GM23248 (cell line): ENCODE measurements at places on chromosomes 6 and 20. TPM values are rescaled to one million over a fixed set of nuclear protein-coding genes. Genes with fewer than 3 reads are reported as not detected.

KCNB1 gene
- total RNA-seq: 0.11 TPM in 1 of 2 replicates, not detected in the other

- no peak overlapping the region for H3K27ac ChIP-seq
- H3K36me3 ChIP-seq: no peaks in the 10 kb centered on the region
- peaks cover 27% of the 10 kb centered on the region for H3K4me1 ChIP-seq
- DNase-seq: no peak
Measured at GRCh38 chr6:84653027-84653551, 111.3 kb downstream of the TBX18 start.

GRCh38 chr20:47221036-47221625, 135.4 kb downstream of the ZMYND8 start:
- no peak for DNase-seq
- no peak overlapping the region for H3K27ac ChIP-seq
- no peaks in the 10 kb centered on the region for H3K27me3 ChIP-seq
- H3K36me3 ChIP-seq: peaks cover 13% of the 10 kb centered on the region

HSPA12B gene
- not detected in 2 replicates for total RNA-seq

- H3K4me3 ChIP-seq: no peak overlapping the region
- H3K27me3 ChIP-seq: no peaks in the 10 kb centered on the region
- peaks cover 13% of the 10 kb centered on the region for H3K4me1 ChIP-seq
- no peak for DNase-seq
Measured at GRCh38 chr20:20489054-20489453, 121.2 kb downstream of the INSM1 start.
